Transverse colon (tissue), 4 donors: ENCODE measurements at places on chromosomes 5 and 9. TPM values are rescaled to one million over a fixed set of nuclear protein-coding genes. Genes with fewer than 3 reads are reported as not detected.
A peak's percentile ranks its signal among the peaks of the same experiment; 100 is the strongest.

Gene MACROH2A1
- 289 TPM for total RNA-seq

Gene PCDHA10
- total RNA-seq: 0.68 TPM

Gene PCDHGC4
- total RNA-seq: 2.7 TPM

DNA sequence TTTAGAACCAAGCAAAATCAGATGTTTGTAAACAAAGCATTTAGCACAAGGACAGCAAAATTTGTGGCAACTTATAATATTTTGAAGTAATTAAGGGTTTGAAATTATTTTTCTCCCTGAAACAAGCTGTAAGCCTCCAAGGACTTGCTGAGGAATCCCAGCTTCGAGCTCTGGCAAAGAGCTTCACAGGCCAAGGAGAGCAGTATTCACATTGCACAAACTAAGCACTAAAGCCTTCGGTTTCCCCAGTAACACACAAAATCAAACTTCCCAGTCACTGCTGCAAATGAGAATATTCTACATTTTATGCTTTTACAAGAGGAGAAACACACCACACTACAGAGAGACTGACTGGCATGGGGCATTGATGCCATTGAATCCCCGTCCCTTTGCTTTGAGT lies 101.9 kb downstream of the WDR41 start:
- no peaks in the 10 kb centered on the region for H3K36me3 ChIP-seq
- no peaks in the 10 kb centered on the region for H3K27me3 ChIP-seq
- no peak overlapping the region for H3K4me3 ChIP-seq

DNA sequence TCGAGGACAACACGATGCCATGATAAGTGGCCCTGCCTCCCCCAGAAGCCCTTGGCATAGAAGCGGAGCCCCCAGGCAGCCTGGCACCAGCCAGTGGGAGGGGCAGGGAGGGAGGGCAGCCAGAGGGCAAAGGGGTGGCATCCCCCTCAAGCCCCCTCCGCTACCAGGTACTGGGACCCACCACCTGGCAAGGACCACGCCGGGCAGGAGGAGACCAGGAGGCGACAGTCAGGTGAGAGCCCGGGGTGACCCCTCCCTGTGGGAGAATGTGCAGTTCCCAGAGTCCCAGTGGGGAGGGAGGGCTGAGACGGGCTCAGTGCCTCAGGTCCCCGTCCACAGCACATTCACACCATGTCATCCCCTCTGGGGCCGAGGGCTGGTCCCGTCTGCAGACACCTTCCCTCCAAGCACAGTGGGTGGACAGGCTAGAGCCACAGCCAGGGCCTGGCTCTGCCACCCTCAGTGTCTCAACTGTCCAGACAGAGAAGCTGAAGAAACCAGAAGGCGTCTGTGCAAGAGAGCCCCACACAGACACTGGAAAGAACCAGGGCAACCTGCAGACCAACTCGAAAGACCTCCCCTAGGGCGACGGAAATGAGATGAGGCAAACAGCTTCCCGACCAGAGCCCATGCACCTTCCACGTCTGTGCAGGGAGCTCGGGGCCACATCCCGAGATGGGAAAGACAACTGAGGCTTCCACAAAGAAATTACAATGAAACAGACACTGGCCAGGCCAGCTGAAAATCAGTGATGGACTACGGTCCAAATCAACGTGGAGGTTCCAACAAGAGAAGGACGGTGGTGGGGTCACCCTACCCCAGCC lies 11.1 kb downstream of the BRD3 start:
- H3K4me1 ChIP-seq: peaks cover 35% of the 10 kb centered on the region
- H3K4me3 ChIP-seq: no peak overlapping the region
- H3K36me3 ChIP-seq: no peaks in the 10 kb centered on the region
- H3K27me3 ChIP-seq: no peaks in the 10 kb centered on the region
- H3K27ac ChIP-seq: peak overlapping the region; percentile 49

DNA sequence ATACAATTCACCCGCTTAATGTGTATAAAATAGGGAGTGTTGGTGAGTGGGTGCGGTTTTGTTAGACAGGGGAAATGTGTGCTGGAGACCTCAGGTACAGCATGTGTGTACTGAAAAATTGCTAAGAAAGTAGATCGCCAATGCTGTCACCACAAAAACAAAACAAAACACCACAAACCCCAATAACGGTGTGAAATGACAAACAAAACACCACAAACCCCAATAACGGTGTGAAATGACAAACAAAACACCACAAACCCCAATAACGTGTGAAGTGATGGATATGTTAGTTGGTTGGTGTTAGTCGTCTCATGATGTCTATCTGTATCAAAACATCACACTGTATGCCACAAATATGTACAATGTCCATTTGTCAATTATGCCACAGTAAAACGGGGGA lies 14.2 kb upstream of the GFPT2 start:
- H3K27me3 ChIP-seq: no peaks in the 10 kb centered on the region
- no peaks in the 10 kb centered on the region for H3K36me3 ChIP-seq
- no peaks in the 10 kb centered on the region for H3K4me1 ChIP-seq
- no peak for DNase-seq
- H3K4me3 ChIP-seq: no peak overlapping the region
- H3K27ac ChIP-seq: no peak overlapping the region
